ENCODE measurements at places on chromosomes 4 and X. TPM values are rescaled to one million over a fixed set of nuclear protein-coding genes. Genes with fewer than 3 reads are reported as not detected.
A peak's percentile ranks its signal among the peaks of the same experiment; 100 is the strongest.

KCNIP4 gene
- total RNA-seq = not detected

NXF2 gene
- total RNA-seq = not detected

FAAH2 gene
- total RNA-seq = 2.2 TPM

MAGEB2 gene
- not detected for total RNA-seq

PAGE4 gene
- not detected for total RNA-seq

- peaks cover 19% of the 10 kb centered on the region for H3K4me1 ChIP-seq
- H3K4me3 ChIP-seq = no peak overlapping the region
- no peak overlapping the region for H3K27ac ChIP-seq
These were observed 178.7 kb downstream of the FBXW7 start for GRCh38 chr4:152357206-152357605.

DNA sequence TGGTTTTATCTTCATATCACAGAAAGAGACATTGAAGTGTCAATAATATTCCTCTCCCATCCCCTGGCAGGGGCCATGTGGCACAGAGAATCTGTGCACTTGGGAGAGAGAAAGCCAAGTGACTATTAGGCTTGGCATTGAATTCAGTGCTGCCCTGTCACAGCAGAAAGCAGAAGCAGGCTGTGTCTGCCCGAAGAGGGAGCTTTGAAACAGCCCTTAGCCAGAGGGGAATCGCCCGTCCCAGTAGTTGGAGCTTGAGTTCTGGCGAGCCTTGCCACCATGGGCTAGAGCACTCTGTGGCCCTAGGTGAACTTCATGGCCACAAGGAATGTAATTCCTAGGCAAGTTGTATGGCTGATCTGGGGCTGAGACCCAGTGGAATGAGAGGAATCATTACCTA is 282.5 kb upstream of the PCDH10 start:
- no peaks in the 10 kb centered on the region for H3K36me3 ChIP-seq
- H3K27me3 ChIP-seq = no peaks in the 10 kb centered on the region
- no peaks in the 10 kb centered on the region for H3K4me1 ChIP-seq
- H3K4me3 ChIP-seq = no peak overlapping the region
- no peak for DNase-seq

GRCh38 chr4:146335763-146336409 is 121.5 kb downstream of the REELD1 start:
- no peak overlapping the region for H3K4me3 ChIP-seq
- no peaks in the 10 kb centered on the region for H3K27me3 ChIP-seq
- H3K36me3 ChIP-seq = no peaks in the 10 kb centered on the region

DNA sequence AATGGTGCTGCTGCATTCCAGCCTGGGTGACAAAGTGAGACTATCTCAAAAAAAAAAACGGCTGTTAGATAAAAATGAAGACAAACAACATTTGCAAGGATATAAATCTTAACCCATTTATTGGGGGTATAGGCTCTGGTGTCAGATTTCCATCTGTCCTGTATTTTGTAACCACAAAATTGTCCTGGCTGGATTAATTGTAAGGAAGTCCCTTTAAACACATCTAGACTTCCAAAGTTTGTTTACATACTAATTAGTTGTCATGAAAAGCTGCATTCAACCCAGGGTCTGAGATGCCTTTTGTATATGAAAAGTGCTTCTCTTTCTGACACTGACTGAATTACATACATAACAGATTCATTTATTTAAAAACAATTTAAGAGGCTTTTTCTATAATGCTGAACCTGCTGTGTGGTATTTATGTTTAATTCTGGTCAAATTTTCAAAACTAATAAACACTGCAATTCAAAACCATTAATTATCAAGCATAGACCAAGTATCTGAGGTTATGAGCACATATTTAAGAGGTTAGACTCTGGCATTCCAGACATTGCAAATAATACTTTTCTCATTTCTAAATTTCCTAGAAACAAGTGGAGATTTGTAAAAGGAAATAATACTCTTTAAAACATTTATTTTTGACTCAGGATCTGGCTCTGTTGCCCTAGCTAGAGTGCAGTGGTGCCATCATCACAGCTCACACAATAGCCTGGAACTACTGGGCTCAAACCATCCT is 17.5 kb upstream of the UGDH start:
- no peaks in the 10 kb centered on the region for H3K4me1 ChIP-seq
- no peak overlapping the region for H3K27ac ChIP-seq
- H3K36me3 ChIP-seq = no peaks in the 10 kb centered on the region
- DNase-seq = no peak
- no peaks in the 10 kb centered on the region for H3K27me3 ChIP-seq
- H3K4me3 ChIP-seq = no peak overlapping the region

DNA sequence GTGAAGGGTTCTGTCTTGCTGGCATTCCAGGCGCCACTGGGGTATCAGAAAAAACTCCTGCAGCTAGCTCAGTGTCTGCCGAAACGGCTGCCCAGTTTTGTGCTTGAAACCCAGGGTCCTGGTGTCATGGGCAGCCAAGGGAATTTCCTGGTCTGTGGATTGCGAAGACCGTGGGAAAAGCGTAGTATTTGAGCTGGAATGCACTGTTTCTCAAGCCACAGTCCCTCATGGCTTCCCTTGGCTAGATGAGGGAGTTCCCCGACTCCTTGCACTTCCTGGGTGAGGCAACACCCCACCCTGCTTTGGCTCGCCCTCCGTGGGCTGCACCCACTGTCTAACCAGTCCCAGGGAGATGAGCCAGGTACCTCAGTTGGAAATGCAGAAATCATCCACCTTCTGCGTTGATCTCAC is 40.1 kb downstream of the NOP14 start:
- peaks cover 35% of the 10 kb centered on the region for H3K4me1 ChIP-seq
- H3K36me3 ChIP-seq = peaks cover 56% of the 10 kb centered on the region
- H3K4me3 ChIP-seq = no peak overlapping the region
- no peak for DNase-seq
- no peaks in the 10 kb centered on the region for H3K27me3 ChIP-seq

DNA sequence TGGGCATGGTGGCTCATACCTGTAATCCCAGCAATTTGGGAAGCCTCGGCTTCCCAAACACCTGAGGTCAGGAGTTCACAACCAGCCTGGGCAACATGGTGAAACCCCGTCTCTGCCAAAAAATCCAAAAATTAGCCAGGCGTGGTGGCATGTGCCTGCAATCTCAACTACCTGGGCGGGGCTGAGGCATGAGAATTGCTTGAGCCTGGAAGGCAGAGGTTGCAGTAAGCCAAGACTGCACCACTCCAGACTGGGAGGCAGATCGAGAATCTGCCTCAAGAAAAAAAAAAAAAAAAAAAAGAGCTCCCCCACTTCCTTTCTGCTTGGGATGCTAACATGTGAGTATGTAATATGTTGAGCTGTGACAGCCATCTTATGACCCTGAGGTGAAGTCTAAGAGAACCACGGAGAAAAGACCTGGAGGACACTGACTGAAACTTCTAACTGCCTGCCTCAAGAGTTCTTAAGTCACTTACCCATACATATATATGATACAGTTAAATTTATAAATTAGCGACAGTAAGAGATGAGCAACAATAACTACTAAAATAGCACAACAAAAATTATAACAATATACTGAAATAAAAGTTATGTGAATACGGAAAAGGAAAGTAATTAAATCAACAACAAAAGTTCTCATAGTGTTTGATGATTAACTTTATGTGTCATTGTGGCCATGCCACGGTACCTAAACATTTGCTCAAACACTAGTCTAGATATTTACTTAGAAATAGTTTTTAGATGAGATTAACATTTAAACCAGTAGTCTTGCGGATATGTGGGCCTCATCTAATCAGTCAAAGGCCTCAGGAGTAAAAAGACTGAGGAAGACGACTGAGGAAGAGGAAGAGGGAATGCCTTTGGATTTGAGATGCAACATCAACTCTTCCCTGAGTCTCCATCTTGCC is 178.3 kb downstream of the OPHN1 start:
- no peaks in the 10 kb centered on the region for H3K4me1 ChIP-seq
- no peak overlapping the region for H3K4me3 ChIP-seq
- no peak overlapping the region for H3K27ac ChIP-seq
- DNase-seq = no peak
- no peaks in the 10 kb centered on the region for H3K27me3 ChIP-seq

DNA sequence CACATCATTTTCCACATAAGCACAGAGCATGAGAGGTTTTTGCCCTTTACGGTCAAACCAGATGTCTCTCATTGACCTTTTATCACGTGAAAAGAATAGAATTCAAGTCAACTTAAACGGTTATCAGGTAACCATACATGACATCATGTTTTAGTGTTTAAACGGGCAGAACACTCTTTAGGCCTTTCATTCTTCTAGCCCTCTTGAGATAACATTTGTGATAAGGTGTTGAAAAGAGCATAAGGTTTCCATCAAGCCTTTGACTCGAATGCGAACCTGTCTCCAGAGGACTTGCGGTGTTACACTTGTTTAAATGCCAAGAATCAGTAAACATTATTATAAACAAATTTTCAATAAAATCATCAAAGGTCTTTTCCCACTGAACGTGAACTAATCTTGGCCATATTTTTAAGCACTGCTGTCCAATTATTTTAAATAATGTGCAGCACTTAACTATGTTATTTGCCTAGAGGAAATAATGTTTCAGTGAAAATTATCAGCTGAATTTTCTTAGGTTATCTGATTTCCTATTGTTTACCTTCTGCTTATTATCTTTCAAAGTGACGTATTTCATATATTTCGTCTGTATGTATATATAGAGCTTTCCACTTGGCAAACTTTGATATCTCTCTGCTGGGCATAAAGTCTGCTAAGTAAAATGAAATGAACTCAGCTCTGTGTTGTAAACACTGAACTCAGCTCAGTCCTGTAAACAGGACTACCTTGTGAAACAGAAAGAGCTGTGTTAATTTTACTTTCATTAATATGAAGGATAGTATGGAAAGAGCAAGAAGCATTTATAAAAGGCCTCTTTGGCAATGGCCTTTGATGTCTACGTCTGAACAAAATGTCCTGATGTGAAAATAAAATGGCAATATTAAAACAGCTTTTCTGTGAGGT is 33.3 kb downstream of the TENM3 start:
- H3K27ac ChIP-seq = no peak overlapping the region
- no peak overlapping the region for H3K4me3 ChIP-seq
- H3K36me3 ChIP-seq = no peaks in the 10 kb centered on the region

DNA sequence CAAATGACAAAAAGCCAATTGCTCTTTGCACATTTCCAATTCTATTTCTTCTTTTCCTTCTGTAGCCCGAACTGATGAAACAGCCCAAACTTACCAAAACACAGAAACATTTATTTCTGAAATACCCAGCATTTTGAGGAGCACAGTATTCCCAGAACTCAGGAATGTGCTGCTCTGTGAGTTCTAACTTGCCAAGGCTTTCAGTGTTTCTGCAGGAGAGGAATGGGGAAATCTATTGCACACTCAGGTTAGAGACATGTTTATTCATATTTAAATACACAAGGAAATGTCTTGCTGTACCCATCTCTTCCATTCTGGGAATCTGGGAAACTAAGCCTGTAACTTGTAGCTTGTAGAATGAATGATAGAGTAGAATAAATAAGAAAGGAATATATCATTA is 10.7 kb downstream of the TMPRSS11D start:
- DNase-seq = no peak
- no peaks in the 10 kb centered on the region for H3K36me3 ChIP-seq
- H3K27me3 ChIP-seq = peaks cover 8% of the 10 kb centered on the region
- no peak overlapping the region for H3K4me3 ChIP-seq
- H3K4me1 ChIP-seq = no peaks in the 10 kb centered on the region
- H3K27ac ChIP-seq = no peak overlapping the region

DNA sequence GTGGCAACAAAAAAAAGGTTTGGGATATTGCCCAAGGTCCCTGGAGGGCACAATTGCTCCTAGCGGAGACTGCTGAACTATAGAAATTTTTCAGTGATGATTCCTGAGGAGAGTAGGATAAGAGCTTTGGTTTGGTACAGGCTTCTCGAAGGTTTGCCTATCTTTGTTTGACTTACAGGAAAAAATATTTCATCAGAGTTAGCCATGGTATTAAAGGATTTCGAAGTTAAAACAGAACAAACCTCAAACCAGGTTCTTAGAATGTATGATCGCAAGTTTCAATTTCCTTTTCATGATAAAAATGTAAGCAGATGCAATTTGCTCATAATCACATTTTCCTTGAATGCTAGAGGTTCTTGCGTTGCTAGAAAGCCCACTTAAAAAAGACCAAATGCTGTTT is 1.7 kb downstream of the EGFL6 start:
- peaks cover 41% of the 10 kb centered on the region for H3K4me1 ChIP-seq
- H3K27me3 ChIP-seq = peaks cover 24% of the 10 kb centered on the region
- H3K4me3 ChIP-seq = peak overlapping the region; percentile 24
- H3K27ac ChIP-seq = peak overlapping the region; percentile 41

All from activated CD8-positive, alpha-beta memory T cell treated with anti-CD3 and anti-CD28 coated beads, Interleukin-2, amount 10 ng/mL, durations not matched to agents 7 days and 5 days (primary cell).